ENCODE measurements at places on chromosomes 1 and 21. TPM values are rescaled to one million over a fixed set of nuclear protein-coding genes. Genes with fewer than 3 reads are reported as not detected.

The DENND2C gene
- total RNA-seq = 1.4 TPM

The SYCP1 gene
- total RNA-seq = not detected

The KCNT2 gene
- 3.4 TPM for total RNA-seq

The C4BPA gene
- under 0.01 TPM for total RNA-seq

The SSU72 gene
- 77.1 TPM for total RNA-seq

The ZNF593OS gene
- total RNA-seq = not detected
